ENCODE measurements at places on chromosomes 6 and 20. TPM values are rescaled to one million over a fixed set of nuclear protein-coding genes. Genes with fewer than 3 reads are reported as not detected.

Gene BPIFB4
- total RNA-seq, result 0.89 TPM

Gene DUSP15
- total RNA-seq, result 17.8 TPM

Gene TPBG
- total RNA-seq, result 8.2 TPM

Gene SCGN
- total RNA-seq, result not detected

Measured in motor neuron (in vitro differentiated cells).